CD4-positive, alpha-beta memory T cell (primary cell): ENCODE measurements at places on chromosomes 1 and 21.

GRCh38 chr1:154466921-154467417 lies 35.0 kb upstream of the TDRD10 start:
- DNase-seq: no peak

GRCh38 chr1:52186449-52186848 lies 44.6 kb downstream of the ZFYVE9 start:
- DNase-seq: no peak

DNA sequence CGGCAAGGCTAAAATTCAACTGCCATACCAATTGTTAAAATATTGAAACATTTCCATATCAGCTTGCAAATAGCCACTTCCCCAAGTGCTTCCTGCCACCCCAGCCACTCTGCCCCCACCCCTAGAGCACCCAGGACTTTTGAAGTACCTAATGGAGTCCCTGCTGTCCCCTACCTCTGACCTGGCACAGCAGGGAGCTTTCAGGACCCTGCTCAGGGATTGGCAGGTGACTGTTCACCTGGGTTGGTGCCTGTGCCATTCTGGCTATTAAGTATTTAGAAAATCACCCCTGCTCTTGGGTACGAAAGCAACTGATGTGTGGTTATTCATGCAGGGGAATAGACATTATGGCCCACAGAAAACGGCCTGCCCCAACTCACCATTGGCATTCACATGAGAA lies 9.1 kb upstream of the HPCAL4 start:
- DNase-seq: no peak

DNA sequence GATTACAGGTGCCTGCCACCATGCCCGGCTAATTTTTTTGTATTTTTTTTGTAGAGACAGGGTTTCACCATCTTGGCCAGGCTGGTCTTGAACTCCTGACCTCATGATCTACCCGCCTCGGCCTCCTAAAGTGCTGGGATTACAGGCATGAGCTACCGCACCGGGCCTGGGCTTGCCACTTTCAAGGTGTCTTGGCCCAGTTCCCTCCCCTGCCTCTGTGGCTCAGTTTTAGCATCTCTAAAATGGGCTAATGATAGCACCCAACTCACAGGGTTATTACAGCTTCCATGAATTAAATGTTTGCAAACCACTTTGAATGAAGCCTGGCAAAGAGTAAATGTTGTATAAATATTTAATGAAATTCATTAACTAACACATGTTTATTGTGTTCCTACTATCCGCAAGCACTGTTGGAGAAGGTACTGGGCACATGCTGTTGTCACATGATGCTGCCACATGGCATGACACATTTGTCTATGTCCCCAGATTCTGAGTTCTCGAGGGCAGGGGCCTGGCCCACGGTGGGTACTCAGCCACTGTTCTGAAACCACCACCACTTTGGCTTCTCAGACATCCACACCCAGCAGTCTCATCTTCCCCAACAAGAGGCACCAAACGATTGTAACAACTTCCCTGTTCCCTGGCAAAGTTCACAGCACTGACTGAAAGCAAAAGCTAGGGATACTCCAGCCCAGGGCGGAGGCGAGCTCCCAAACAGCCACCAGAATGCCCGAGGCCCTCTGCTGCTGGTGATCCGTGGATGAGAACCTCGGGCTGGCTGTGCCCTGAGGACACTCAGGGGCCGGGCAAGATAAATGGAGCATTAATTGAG lies 9.7 kb downstream of the IFFO2 start:
- DNase-seq: no peak

DNA sequence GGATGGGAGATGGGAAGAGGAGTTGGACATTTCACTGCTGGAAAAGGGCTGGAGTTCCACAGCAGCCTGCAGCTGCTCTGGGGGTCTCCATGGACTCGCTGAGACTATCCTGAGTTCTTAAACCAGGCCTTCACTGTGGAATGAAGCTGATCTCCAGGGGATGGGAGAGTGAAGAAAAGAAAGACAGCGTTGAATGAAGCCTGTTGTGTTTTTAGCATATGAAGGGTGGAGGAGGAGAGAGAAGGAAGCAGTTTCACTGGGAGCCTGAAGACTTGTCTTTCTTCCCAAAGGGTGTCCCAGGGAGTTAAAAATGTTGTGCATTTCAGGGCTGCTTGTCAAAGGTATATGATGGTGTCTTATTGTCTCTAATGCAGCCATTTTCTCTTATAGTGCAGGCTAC lies 9.2 kb downstream of the ROR1 start:
- no peak for DNase-seq

DNA sequence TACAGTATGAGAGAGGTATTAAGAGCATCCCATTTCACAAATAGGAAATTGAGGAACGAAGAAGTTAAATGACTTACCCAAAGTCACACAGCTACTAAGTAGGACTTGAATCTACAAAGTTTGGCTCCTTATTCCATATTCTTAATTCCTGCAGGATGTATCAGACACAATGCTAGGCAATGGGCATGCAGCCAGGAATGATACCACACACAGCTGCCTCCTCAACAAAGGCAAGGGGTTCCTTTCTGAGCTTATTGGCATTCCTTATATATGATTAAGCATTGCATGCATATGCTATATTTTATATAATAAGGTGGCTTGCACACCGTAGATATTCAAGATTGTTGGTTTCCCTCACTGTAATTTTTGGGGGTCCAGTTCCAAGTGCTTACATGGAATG lies 34.2 kb upstream of the JUN start:
- DNase-seq: no peak

DNA sequence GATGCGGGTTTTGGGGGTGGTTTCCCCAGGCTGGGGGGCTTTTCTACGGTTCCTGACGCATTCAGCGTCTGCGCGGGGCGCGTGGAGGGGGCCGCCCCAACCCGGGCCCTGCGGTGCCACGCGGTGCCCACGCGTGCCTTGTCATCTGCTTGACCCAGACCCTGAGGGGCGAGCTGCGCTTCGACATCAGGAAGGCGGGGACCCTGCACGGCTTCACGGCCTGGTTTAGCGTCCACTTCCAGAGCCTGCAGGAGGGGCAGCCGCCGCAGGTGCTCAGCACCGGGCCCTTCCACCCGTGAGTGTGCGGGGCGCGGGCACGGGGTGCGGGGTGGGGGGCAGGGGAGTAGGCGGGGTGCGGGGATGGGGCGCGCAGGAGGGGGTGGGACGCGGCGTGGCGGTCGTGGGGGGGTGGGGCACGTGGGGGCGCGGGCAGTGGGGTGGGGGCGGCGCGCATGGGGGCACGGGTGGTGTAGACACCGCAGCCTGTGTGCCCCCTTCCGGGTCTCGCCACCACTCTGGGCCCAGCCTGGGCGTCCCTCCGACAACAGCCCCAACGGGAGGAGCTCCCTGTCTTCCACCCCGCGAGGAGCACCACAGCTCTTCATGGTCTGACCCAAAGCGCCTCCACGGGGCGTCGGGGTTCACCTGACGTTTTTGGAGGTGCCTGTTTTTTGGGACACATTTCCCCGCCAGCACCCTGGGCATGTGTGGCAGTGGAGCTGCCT lies 26.3 kb downstream of the PRMT2 start:
- no peak for DNase-seq

DNA sequence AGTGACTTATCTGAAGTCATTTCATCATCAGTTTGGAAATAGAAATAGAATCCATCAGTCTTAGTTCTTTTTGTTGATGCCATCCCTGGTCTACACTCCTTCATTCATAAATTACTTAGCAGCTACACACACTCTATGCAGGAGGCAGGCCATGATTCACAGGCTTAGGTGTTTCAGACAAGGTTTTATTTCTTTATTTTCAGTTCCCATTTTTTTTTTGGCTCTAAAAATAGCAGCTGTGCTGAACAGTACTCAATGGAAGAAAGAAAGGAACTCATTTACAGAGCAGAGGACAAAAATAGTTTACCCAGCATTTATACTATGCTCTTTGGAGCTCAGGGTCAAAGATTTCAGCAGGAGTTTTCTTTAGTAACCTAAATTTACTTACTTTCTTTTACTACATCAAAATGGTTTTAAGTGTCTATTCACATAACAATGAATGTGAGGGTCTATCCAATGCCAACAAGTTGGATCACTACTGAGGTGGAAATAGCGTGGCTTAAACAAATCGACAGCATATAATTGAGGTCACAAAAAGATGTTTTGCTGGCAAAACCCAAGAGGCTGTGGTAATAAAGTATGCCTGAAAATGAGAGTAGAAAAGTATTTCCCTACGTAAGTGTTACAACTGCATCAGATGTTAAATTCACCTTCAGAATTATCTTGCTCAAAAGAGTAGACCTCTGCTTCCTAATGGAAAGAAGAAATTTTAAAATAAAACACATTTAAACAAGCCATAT lies 7.7 kb downstream of the KRTAP19-8 start:
- DNase-seq: no peak

GRCh38 chr1:59738591-59739015 lies 76.1 kb upstream of the HOOK1 start:
- DNase-seq: no peak

DNA sequence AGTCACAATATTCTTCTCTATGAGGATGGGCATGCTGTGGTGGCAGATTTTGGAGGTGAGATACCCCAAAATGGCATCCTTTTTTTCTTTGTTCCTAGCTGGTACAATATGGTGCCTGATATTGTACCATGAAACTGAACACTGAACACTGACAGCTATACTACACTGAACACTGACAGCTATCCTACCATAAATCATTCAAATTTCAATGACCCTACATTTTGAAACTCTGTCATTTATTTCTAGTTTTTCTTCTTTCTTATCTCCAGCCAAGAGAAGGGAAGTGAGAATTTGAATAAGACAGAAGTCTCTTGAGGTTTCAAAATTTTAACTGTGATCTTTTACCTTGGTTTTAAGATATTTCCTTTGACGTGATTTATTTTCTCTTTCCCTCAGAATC lies 76.3 kb downstream of the LRRC53 start:
- DNase-seq: no peak

- peak; percentile 81 for DNase-seq
Observed at GRCh38 chr1:6475381-6476133, 9.6 kb upstream of the TNFRSF25 start.

GRCh38 chr21:31720739-31721138 lies 11.2 kb downstream of the SCAF4 start:
- DNase-seq: no peak

- no peak for DNase-seq
Observed at GRCh38 chr1:229296541-229296941, 25.6 kb downstream of the RAB4A start.

DNA sequence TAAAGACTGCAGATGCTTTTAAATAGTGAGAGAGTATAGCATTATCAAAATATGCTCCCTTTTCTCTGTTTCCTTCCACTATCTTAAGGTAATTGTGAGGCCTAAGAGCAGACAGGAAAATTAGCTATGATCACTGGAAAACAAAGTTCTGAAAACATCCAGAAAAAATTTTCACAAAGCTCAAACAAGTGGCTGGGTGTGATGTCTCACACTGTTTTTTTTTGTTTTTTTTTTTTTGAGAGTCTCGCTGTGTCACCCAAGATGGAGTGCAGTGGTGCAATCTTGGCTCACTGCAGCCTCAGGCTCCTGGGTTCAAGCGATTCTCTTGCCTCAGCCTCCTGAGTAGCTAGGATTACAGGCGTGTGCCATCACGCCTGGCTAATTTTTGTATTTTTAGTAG lies 7.2 kb downstream of the WDTC1 start:
- DNase-seq: no peak

GRCh38 chr1:222140206-222140605 lies 398.3 kb upstream of the DUSP10 start:
- DNase-seq: no peak

DNA sequence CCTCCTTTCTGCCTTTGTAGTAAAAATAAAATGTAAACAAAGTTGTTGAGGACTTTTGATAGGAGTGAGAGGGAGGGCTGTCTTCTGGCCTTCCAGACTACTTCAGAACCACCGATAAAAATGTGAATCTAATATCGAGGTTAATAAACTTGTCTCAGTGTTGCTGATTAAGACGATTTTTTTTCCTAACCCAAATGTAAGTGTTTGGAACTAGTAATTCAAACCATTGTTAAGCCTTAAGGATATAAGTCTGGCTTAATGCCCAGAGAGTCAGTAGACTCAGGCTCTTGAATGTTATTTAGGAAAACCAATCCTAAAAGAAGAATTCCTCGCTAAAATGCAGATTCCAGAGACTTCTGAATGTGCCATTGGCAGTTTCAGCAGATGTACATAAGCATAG lies 356.9 kb downstream of the SIPA1L2 start:
- no peak for DNase-seq

DNA sequence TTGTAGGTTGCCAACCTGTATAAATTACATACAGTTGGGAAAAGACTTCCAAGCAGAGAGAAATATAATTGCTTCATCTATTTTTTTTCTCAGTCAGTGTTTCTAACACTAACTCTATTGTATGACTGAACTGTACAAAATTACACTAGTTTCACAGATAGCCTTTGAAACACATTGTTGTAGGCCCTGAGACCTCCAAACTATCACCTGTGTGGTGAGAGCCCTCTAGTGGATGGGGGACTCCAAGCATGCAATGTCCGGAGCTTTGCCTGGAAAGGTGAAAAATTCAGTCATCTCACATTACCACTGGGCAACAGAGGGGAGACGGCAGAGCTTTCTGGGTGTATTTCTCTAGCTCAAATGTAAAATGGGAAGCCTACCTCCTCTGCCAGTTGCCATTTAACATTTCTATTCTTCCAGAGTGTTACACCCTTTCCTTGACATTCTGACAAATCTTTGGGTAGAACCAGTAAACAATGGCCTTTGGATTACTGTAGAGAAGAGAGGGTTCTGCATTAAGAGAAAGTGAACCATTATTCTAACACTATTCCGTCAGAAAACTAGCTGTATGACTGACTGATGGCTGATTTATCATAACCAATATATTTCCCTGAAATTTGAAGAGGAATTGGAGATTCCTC lies 212.2 kb downstream of the LYPLAL1 start:
- DNase-seq: no peak

- DNase-seq: no peak
Observed at GRCh38 chr1:50112193-50112592, 3.5 kb downstream of the ELAVL4 start.

DNA sequence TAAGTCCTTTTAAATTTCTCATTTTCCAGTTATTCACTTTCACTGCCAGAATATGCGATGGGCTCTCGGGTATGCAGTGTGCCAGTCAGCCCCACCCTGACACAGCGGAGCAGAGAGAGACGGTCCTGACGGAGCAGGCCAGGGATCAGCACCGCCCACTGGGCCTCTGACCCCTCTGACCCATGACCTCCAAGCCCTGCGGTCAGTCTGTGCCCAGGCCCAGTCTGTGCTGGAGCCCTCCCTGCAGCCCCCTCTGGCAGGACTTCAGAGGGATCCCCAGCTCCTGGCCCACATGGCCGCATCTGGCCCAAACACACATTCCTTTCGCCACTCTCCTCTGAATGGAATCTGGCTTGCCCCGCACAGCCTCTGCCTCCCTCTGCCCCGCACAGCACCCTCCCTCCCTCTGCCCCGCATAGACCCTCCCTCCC lies 43.4 kb upstream of the COL6A2 start:
- no peak for DNase-seq

- no peak for DNase-seq
Observed at GRCh38 chr1:67479146-67479891, 49.1 kb upstream of the SERBP1 start.

DNA sequence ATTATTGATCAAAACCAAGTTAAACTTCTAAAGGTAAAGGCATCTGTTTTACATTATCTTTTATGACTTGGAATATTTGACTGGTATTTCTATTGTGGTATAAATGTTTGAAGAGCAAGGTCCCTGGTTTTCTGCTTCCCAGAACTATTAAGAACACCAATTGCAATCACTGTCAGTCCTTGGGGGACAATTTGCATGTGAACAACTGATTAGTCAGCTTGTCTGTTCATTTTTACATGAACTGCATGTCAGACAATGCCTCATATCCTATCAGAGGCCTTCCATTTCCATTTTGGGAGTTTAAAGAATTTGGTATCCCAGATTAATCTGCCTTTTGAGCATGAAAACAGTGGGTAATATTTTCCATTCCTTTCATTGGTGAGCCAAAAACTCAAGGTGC lies 654.9 kb upstream of the USP24 start:
- no peak for DNase-seq
